ENCODE measurements at places on chromosomes 4 and X.

DNA sequence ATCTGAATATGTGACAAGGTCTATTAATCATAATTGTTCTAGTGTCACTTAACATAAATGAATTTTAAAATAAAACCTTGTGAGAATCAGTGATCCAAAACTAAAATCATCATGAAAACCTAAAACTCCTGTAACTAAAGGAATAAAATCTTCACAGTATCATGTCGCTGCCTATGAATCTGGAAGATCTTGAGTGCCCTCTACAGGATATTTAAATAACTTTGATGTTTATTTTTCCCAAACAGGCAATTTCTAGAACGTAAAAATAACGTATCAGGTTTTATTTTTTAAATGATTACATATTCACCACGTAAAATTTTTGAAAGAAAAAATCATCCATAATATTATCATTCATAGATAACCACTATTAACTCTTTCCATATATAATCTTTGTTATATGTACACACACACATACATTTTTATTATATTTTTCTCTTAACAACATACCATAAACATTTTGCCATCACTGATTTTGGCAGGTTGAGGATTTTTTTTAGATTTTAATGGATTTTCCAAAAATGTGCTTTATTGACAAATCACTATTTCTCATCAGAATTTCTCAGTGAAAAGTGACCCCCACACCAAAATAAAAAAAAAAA lies 79.6 kb downstream of the COMMD8 start:
- no peak for DNase-seq

- DNase-seq: no peak
Observed at GRCh38 chrX:31091819-31092218, 20.0 kb upstream of the FTHL17 start.

DNA sequence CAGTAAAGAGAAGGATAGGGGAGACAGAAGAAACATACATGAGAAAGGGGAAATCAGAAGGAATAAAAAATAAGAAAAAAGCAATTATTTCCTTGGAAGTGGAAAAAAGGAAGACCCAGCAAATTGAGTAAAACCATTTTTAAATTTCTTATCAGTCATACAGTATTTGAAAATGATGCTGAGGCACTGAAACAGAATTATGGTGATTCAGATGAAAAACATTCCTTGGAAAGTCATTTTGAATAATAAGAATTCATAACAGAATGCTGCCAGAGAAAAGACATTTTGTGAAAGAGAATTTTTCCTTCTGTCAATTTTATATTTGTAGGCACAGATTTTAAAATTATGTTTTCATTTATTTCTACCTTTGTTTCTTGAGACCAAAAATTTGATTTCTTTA lies 895.5 kb upstream of the EPHA5 start:
- no peak for DNase-seq

GRCh38 chrX:94662689-94663088 lies 988.7 kb downstream of the FAM133A start:
- DNase-seq: no peak

GRCh38 chr4:40934676-40935075 lies 184.9 kb downstream of the NSUN7 start:
- DNase-seq: no peak

DNA sequence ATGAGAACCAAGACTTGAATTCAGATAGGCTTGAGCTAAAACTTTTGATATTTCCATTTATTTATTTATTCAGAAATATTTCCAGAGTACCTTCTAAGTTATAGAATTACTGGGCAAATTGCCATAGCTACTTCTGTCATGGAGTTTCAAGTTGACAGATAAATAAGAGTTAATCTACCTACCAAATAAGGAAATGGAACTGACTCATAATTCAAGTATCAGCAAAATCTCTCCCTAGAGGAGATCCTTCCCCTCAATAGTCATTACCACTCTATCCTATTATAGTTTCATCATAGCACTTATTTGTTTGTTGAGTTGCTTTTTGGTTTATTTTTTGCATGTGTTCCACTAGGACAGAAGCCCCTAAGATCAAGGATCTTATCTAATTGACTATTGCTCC lies 48.8 kb upstream of the CCSER1 start:
- DNase-seq: no peak

DNA sequence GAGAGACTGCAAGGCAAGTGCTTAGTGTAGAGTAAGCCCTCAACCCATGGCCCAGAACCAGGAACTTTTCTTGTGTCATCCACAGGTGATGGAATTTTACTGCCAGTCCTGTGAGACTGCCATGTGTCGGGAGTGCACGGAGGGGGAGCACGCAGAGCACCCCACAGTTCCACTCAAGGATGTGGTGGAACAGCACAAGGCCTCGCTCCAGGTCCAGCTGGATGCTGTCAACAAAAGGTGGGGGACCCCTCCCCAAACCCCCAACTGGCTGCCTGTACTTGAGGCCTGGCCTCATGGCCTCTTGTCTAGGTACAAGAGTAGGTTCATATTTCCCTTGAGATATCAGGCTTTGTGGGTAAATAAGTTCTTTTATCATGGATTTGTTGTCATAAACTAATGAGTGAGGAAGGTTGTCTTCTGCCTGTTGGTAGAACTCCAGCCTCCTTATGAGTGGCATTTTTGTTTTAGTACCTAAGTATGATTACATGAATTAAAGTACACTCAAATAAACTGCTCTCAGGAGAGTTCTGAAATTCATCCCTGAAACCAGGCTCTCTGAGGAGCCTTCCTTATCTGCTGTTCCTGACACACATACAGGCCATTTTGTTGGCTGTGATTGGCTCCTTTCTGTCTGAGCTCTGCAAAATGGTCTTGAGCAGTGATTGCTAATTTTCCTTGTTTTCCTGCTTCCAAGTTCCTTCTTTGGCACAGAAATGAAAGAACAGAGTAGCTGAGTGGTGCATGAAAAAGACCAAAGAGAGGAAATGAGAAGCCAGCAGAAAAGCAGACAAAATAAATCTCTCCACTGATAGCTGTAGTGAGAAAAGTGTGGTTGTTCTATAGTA lies 51.4 kb upstream of the MND1 start:
- no peak for DNase-seq

- DNase-seq: no peak
Observed at GRCh38 chr4:75565481-75565880, 9.6 kb downstream of the ODAPH start.

- DNase-seq: no peak
Observed at GRCh38 chr4:42607011-42607726, 49.7 kb downstream of the ATP8A1 start.

- DNase-seq: no peak
Observed at GRCh38 chrX:118855681-118856310, 32.2 kb downstream of the ZCCHC12 start.

DNA sequence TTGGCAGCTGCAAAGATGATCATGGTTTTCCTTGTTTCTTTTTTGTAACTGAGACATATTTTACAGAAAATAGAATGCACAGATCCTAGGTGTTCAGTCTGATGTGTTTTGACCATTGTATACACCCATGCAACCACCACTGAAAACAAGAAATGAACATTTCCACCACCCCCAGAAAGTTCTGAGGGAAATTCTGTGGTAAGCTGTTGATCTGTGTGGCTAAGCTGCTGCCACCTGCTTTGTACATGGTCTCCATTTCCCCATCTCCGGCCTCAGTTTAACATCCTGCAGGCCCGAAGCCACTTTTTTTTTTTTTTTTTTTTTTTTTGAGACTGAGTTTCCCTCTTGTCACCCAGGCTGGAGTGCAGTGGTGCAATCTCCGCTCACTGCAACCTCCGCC lies 65.3 kb downstream of the NYX start:
- DNase-seq: no peak

- no peak for DNase-seq
Observed at GRCh38 chrX:135463937-135464336, 42.2 kb downstream of the SMIM10L2A start.

- no peak for DNase-seq
Observed at GRCh38 chrX:111555406-111555958, 44.0 kb downstream of the SERTM2 start.

GRCh38 chr4:81142744-81143143 lies 72.3 kb downstream of the PRKG2 start:
- no peak for DNase-seq

- DNase-seq: no peak
Observed at GRCh38 chr4:86326400-86326799, 33.5 kb downstream of the MAPK10 start.

GRCh38 chrX:106144755-106145639 lies 23.1 kb upstream of the PWWP3B start:
- no peak for DNase-seq

GRCh38 chr4:22192084-22192511 lies 243.5 kb upstream of the KCNIP4 start:
- DNase-seq: no peak

- no peak for DNase-seq
Observed at GRCh38 chr4:150943818-150944217, 71.3 kb downstream of the LRBA start.

- no peak for DNase-seq
Observed at GRCh38 chr4:76854858-76855257, 43.1 kb downstream of the SOWAHB start.

DNA sequence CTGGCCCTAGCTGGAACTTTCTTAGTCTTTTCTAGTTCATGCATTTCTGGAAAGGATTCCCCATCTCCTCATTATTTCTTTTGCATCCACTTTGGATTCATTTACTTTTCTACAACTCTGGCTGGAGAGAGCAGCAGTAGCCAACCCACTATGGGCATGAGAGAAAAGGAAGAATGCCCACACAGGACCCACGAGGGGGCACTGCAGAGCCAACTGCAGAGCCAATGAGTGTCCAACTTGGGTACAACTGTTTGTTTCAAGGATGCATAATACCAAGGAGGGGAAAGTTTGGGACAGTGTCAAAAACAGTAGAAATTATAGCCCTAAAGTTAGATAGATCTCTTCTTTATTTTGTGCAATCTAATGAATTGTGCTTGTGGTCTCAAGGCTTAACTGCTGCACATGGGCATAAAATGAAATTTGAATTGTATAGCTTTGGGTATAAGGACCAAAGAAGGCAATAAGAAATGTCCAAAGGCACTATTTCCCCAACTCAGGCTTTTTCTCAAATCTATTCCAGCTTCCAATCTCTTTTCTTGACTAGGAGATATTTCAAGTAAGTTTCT lies 230.6 kb downstream of the NSUN7 start:
- no peak for DNase-seq

- DNase-seq: no peak
Observed at GRCh38 chrX:3962511-3963311, 249.3 kb upstream of the PRKX start.

DNA sequence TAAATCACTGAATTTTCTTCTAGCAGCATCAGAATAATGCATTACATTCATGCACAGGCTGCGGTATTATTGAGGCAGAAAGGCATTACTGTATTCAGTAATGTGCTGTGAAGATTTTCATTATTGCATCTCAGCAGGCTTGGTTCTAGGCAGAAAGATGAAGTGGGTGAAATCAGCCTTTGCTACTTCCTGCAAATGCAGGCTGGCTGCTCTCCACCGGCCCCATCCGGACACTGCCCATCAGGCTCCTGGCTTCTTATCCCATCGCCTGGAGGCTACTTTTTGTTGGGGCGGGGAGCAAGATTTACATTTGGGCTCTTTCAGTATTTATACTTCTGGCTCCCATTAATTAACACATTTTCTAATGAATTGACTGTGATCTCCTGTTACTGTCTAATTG lies 117.8 kb downstream of the FRAS1 start:
- peak; percentile 55 for DNase-seq

GRCh38 chrX:109393859-109394258 lies 88.0 kb downstream of the GUCY2F start:
- DNase-seq: no peak

DNA sequence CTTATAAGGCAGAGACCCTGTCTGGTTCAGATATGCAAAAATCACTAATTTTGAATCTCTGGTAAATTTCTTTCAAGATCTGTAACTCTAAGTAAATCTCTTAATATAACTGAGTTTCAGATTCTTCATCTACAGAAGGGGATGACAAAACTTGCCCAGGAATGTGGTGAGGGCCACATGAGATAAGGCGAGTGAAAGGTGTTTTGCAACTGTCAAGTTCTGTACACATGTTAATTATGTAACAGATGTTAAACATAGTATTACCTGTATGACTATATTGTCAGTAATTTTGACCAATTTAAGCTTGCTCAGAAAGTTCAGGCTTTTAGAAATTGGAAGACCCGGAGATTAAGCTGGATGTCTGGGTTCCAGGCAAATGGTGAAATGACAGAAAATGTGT lies 549 bp upstream of the GLRB start:
- DNase-seq: no peak

- DNase-seq: no peak
Observed at GRCh38 chr4:4899202-4899925, 39.9 kb downstream of the MSX1 start.

- DNase-seq: no peak
Observed at GRCh38 chr4:3384391-3384770, 57.4 kb upstream of the HGFAC start.

GRCh38 chr4:122577808-122578781 lies 42.8 kb downstream of the IL21 start:
- no peak for DNase-seq

DNA sequence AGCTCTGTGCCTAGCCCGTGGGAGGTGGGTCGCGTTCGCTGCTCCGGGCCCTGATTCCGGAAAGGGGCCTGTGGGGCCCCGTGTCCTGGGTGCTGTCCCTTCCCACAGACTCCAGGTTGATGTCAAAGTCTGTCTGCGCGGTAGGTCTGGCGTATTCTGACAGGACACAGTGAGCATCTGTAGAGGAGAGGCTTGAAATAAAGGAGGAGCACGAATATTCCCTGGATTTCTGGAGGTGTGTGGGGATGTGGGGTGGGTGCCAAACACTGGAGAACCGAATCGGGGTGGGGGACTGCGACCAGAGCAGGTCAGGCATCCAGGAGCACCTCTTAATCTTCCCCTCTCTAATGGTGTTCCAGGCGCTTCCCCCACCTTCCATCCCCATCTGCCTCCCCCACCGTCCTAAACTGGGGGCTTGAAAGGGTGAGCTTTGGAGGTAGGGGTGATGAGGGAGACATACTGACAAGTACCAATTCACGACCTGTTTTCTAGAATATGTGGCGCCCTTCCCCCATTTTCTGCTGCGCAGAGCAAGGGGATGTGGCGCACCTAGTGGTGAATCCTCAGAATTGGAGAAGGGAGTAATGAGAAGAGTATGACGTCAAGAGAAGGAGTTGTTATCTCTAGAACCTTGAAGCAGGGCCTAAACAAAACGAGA lies 877 bp downstream of the GPRASP1 start:
- DNase-seq: no peak
